ENCODE measurements at places on chromosomes 11 and 22.

DNA sequence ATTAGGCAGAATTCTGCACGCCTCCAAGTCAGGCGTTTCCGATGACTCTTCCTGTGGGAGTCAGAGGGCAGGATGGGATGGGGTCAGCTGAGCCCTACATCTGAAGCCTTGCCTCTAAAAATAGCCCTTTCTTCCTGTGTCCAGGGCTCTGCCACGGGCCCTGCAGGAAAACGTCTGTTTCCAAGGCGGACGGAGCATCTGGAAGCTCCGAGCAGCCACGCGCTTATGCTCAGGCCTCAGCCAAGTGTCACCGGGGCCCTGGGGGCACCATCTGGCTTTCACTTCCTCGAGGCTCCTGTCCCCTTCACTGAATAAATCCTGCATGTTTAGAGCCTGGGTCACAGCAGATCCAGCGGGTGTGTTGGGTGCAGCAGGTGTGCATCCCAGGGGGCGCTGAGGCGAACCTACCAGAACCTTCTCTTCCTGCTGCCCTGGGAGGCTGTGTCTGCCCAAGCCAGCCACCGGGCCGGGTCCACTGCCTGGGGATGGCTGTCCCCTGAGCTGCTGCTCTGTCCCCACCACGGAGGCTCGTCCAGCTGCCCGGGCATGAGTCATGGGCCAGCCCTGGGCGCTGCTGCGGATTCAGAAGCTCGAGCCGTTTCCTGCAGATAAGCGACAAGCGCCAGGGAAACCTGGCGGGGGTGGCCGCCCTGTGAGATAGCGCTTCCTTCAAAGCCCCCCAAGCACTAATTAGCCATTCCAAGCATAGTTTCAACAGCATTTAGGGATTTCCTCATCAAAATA, 32.0 kb upstream of the LINC01488 start:
- no peak for DNase-seq

DNA sequence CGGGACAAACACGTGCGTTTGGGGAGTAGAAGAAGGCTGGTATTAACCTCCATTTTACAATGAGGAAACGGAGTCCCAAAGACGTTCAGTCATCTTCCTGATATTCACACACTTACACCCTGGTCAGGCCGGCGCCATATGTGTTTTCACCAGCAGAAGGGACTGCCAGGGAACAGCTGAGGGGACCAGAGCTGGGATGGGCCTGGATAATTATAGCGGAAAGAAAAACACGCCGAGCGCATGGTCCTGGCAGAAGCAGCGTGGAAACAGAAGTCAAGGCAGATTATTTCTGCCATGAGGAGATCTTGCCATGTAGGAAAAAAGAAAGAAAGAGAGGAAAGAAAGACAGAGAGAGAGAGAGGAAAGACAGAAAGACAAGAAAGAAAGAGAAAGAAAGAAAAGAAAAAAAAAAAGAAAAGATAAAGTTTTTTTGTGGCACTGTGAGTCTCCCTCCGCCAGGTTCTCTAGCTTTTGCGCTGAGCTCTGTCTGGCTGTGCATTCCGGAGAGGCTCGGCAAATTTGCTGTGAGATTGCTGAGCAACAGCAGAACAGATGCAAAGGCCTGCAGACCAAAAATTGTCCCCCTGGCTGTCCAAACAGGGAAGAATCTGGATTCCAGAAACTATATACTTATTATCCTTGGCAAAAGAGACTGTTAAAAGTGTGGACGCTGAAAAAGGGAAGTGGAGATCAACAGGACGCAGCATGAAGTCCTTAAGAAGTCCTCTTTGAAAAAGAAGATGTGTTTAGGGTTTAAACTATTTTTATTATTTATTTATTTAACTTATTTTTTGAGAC, 1.3 kb upstream of the UCP2 start:
- DNase-seq, result peak; percentile 31

DNA sequence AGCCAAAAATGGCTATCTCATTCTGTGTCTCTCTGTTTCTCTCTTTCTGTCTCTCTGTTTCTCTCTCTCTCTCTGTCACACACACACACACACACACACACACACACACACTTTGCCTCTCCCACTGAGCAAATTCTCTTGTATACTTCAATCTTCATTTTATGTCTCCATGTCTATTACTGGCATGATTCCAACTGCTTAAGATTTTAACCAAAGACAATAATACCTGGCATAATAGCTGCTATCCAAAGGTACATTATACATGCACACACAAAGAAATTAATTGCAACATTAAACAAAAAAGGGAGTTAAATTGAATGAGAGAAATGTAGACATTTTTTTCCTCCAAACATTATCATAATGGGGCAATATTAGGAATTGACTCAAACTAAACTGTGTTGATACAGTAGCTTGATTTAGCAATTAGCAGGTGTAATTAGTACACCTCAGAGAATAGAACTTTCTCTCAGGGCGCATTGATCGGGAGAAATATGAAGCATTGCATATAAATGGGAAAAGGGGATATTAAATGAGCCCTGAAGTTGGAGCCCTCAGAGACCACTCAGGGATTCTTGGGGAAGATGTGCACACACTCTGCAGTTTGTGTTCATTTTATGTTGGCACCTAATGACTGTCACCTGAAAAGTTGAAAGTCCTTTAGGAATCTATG, 17.4 kb upstream of the SLC1A2 start:
- DNase-seq, result no peak

- DNase-seq, result no peak
Observed at GRCh38 chr22:29901354-29901753, 18.4 kb downstream of the MTMR3 start.

DNA sequence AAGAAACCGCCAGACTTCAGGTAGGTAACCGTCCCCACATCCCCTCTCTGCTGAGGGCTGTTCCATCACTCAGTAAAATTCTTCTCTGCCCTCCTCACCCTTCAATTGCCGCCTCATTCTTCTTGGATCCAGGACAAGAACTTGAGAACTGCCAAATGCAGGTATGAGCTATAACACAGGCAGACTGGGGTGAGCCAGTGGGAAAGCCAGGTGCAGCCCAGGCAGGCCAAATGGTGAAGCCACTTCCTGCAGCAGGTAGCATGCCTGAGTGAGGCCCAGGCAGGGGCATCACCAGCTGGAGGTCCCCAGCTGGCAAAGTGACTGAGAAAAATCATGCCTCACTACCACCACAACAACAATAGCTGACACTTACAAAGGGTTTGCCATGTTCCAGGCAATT, 22.4 kb upstream of the API5 start:
- no peak for DNase-seq
